Left ventricle myocardium superior (tissue), 1 donor: ENCODE measurements at places on chromosomes 16 and 17.
A peak's percentile ranks its signal among the peaks of the same experiment; 100 is the strongest.

DNA sequence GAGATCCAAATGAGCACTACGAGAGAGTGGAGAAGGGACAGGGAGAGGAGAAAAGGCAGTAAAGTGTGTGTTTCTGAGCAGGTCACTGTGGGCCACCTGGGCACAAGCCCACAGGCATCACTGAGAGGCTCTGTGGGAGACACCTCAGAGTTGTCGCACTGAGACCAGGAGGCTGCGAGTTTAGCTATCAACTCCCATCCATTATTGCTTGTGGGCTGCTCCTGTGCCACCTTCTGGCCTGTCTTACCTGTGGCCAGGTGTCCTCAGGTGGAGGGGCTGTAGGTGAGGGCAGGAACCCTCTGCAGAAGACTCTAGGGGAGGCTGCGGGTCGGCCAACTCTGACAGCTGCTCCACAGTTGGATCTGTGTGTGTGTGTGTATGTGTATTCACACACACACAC, 2.5 kb upstream of the PRR29 start:
- no peak for DNase-seq

DNA sequence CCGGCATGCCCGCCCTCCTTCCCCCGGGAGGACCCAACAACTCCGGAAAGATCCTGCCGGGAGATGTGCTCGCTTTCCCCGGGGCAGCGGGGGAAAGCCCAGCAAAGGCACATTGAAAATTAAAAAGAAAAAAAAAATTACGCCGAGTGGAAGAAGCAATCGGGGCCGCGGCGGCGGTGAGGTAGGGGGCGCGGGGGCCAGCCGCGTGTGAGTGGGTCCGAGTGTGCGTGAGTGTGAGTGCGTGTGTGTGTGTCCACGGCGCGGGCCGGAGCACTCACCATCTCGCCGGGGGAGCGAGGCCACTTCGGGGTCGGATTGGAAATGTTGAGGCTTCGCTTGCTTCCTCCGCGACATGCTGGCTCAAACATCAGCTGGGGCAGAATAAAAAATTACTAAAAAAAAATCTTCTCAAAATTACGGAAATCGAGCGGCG, at the start of gene SALL1:
Gene SALL1 (minus strand): TSS at position 383 of the 433 bp plus-strand sequence. CDS start 29 bp downstream, at position 354.
- no peak for DNase-seq

GRCh38 chr17:82752371-82753200, 721 bp downstream of the TBCD start:
- DNase-seq = peak; percentile 62

DNA sequence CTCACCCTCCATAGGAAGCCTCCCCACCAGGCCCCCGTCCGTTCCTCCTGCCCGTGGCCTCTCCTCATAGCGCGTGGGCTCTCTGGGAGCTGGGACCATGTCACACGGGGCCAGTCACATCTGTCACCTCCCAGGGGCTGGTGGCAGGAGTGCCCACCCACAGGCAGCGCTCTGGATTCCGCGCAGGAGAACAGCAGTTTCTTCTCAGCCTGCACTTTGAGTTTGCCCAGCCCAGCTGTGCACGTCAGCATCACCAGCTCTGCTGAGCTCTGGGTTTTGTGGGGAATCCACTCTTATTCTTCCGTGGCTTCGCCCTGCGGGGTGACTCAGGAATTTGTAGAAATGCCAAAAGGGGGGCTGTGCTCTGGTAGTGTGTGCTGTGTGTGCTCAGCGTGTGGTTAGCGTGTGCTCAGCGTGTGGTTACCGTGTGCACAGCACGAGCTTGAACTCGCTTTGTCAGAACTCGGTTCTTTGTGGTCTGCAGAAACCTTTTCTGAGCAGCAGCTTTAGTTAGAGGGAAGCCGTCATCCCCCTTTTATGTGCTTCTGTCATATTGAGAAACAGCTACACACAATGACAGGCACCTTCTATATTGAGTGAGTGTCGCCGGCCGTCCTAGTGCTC, 3.2 kb downstream of the ACSF3 start:
- DNase-seq = no peak

DNA sequence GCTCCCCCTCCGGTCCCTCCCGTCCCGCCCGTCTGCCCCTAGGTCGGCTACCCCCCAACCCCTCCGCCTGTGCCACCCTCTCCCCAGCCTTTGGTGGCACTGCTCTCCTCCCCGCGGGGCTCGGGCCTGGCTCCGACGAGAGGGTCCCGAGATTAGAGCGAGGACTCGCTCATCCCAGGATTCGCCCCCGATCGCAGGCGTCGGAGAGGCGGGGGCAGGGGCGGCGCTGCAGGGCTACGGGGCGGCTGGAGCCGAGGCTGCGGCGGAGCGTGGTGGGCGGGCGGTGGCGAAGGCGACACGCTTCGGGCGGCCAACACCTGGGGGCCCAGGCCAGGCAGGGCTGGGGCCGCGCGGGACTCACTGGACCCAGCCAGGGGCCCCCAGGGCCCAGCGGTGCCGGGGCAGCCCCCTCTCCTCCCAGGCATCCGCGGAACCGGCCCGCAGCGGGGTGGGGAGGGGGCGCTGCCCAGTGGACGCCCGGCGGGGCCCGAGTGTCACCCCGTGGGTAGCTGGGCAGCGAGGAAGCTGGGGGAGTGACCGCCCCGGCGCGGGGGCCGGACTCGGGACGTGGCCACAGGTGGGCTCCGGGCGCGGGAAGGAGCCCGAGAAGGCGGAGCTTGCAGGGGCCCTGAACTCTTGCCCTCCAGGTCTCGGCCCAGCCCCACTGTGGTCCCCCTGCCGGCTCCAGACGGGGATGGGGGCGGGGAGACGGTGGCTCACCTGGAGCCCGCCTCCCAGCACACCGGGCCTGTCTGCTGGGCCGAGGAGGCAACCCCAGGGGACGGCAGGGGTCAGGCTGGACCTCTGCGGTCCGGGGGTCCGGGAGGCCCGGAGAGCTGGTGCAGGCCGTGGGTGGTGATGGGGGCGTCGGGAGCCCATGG, 1.5 kb downstream of the MGAT5B start:
- DNase-seq = no peak

DNA sequence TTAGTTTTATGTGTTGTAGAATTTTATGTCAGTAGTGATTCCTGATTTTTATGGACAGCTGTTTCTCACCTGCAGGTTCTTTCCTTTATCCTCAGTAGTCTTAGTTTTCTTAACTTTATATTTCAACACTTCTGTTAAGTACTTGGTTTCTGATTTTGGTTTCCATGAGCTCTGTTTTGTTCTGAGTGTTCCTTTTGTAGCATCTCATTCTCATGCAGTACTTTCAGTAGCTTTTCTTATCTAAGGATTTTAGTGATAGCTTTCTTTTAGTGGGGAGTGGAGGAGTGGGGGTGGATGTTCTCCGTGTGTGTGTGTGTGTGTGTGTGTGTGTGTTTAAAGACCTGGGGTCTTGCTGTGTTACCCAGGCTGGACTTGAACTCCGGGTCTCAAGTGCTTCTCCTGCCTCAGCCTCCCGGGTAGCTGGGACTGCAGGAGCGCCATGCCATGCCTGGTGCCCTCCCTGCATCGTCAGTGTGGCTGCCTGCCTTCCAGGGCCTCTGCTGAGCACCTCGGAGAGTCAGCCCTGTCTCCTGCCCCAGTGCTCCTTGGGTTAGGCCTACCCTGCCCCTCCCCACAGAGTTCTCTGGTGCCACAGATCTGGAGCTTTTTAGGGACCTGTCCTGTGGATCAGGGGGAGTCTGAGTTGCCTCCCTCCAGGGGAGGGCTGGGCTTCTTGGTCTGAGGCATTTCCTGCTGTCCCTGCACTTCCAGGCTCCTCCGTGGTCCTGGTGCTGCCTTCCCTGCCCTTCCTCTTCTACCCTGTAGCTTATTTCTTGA, 4.3 kb upstream of the ZNF750 start:
- DNase-seq = no peak

DNA sequence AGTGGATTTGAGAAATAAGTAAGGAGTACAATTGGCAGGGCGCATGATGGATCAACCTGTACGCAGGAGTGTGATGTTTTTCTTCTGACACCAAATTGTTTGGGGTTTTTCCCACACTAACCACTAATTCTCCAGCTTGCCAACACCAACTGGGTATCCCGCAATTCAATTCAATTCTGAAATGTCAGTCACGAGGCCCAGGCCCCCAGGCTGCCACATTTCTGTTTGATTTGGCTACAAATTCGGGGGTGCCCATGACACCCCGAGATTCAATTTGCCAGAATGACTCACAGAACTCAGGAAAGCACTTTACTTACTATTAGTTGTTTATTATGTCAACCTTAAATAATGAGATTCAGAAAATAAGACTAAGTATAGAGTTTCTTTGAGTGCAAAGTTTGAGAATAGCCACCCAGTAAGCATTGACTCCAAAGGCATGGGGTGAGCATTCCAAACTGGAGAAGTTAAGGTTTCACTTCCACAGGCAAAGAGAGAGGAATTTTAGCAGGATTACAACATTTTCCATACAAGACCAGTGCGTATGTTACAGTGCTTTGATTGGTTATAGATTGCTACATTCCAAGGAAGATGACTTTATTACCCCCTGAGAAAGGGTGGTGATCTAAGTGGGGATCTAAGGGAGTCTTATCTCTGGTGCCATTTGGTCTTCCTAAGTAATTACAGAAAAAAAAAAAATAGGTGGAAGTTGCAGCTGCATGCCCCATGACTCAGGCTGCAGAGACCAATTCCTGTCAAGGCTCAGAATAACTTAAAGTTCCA, 11.5 kb downstream of the SLC46A1 start:
- no peak for DNase-seq

DNA sequence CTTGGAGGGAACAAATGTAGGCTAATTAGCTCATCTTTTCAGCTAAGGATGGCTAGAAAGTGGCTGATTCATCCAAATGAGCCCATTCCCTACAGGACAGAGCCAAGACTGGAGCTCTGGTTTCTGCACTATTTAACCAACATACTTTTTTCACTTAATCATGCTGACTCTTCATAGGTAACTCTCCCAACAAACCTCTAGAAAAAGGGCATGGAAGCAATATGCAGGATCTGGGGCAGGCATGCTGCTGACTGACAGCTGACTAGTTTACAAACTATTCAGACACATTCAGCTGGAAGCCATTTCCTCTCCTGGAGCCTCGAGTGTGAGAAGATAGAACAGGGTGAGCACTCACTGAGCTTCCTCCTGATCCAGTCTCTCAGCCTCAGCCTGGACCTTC, 6.2 kb downstream of the BECN1 start:
- DNase-seq = no peak

DNA sequence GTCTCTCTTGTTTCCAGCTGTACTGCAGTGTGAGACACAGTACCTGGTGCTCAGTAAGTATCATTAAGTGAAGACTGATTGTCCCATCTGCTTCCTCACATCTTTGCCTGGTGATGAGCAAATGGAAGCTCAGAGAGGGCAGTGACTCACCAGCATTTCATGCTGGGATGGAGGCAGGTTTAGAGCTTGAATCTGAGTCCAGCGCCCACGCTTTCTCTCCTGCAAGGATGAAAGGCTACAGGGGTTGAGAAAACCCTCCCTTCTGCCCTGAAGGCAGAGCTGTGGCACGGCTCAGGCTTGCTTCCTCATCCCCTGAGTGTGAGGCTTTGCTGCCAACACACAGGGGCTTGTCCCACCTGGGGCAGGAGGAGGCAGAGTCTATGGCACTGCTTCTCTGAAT, 1.5 kb upstream of the RNF112 start:
- no peak for DNase-seq
